Activated T-cell treated with anti-CD3 and anti-CD28 coated beads, Interleukin-2, amount 50 U/mL, for 24 hours (primary cell): ENCODE measurements at places on chromosomes 6 and 20.

DNA sequence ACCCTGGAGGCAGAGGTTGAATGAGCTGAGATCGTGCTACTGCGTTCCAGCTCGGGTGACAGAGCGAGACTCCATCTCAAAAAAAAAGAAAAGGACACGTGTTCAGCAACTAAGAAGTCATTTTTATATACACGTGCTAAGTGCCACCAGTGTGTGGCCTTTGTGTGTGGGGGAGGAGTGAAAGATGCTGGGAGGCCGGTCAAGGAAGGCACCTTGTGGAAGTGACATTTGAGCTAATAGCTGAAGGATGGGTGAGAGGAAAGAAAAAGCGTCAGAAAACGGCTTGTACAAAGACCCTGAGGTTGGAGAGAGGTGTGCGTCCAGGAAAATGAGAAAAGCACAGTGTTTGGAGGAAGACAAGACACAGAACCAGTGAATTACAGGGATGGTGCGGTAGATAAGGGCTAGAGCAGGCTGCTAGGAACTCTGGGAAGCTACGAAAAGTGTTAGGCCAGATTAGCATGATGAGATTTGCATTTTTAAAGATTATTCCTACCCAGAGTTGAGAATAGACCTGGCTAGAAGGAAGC, 11.6 kb downstream of the RREB1 start:
- no peak for DNase-seq

DNA sequence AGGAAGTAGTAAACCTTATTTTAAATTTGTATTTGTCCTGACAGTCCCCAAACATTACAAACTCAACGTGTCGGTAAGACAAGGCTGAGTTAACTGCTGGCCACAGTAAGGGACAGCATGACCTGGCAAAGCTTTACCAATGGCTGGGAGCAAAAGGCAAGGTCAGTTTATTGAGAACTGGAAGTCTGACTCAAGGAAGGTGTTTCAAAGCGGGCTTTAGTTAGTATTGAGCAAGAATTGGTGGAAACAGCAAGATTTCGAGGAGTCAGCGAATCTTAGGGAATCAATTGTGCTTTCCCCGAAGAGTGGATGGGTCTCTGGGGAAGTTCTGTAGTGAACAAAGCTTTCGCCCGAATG, 885 bp upstream of the GZF1 start:
- DNase-seq: no peak

- no peak for DNase-seq
Measured at GRCh38 chr6:100103931-100104330, 109.9 kb upstream of the MCHR2 start.

GRCh38 chr20:18331694-18332093, 43.4 kb downstream of the ZNF133 start:
- DNase-seq: no peak

DNA sequence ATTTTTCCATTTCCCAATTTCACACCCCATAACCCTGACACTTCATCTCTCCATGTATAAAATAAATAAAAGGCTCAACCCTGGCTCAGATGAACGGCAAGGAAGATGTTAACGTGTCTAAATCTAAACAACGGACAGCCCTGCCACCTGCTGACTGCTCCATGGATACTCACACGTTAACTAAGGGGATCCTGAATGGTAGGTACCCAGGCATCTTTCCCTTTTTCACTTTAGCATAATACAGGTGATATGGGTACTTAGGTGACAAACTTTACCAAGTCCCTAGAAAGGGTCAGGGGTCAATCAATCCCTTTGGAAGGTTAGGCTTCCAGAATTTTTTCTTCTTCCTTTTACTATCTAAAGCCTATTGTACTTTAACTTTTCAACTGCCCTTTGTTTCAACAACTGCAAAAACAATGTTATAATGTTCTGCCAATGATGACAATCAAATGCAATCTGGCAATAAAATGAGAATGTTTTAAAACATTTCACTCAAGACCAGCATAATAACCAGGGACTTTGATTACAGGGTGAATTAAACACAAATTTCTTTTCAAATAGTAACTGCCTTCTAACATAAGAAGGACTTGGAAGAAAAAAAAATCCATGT, 52.4 kb upstream of the IPCEF1 start:
- DNase-seq: no peak

GRCh38 chr20:20525756-20526155, 157.9 kb downstream of the INSM1 start:
- DNase-seq: no peak

DNA sequence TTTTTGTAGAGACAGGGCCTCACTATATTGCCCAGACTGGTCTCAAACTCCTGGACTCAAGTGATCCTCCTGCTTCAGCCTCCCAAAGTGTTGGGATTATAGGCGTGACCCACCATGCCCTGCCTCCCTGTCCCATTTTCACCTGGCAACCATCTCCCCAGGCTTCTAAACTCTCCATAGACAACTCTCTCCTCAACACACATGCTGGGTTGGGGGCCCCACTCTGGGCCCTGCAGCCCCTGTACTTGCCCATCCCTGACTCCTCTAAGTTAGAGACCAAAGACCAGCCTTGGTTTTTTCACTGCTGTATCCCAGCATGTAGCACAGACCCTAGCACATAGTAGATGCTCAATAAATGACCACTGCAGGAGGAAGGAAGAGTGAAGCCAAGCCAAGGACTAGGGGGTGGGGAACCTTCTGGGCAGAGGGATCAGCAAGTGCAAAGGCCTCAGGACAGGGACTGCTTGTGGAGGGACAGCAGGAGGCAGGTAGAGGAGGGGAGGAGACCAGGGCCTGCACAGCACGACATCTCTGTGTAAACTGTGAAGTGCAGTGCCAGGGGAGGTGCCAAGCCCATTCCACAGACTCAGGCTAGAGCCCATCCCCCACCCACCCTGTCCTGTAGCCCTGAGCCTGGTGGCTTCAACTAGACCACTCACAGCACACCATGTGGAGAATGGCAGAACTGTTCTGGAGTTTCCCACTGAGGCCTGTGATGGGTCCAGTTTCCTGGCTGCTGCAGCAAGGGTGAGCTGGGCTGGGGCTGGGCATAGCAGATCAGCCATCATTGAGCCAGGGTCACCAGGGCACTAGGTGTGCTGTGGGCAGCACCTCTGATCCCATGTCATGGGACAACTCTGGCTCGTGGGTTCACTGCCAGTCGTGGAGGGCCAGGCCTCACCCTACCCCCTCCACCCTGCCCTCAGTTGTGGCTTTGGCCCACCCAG, 3.4 kb upstream of the SRC start:
- DNase-seq: no peak

DNA sequence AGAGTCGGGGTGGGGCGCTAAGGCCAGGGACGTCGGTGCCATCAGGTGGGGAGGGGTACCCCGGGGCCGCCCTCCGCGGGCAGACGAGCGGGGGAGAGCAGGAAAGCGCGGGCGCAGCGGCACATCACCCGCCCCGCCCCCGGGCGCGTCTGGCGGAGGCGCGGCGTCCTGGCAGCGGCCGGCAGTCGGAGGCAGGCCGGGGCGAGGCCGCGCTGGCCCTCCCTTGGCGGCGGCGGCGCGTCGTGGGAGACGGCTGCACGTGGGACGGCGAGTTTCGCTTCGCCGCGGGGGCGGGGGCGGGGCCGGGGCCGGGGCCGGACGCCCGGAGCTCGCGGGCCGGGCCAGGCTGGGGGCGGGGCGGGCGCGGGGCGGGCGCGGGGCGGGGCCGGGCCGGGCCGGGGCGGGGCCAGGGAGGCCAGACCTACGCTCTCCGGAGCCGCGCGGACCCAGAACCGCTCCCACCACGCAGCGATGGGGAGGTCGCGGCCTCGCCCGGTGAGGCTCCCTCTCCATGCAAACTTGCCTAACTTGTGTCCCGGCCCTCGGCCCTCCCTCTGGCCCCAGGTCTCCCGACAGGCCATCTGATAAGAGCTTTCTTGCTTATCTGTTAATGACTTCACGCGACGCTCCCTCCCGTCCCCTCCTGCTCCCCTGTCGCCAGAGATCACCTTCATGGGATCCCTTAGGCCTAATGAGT, 12.5 kb downstream of the ITPR3 start:
- peak; percentile 79 for DNase-seq
